ENCODE measurements at places on chromosomes 11 and 22.

DNA sequence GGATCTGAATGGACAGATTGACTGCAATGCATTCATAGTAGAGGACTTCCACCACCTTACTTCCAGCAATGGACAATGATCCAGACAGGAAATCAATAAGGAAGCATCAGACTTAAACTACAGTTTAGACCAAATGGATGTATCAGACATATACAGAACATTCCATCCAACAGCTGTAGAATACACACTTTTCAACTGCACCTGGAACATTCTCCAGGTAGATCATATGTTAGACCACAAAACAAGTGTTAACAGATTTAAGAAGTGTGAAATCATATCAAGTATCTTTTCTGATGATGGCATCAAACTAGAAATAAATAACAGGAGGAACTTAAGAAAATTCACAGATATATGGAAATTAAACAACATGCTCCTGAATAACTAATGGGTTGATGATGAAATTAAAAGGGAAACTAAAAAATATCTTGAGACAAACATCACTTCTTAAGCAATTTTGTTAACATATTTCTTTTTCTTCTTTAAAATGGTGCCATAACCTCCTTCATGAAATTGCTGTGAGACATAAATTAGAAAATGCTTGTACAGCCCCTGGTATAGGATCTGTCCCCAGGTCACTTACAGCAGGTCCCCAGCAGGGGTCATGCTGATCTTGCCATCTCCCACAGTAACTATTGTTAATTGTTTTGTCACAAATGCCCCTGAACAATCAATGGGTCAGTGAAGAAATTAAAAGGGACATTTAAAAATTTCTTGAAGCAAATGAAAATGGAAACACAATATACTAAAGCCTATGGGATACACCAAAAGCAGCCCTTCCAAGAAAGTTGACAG, 100.0 kb upstream of the OR4B1 start:
- no peak for DNase-seq

GRCh38 chr22:45421349-45422055, 8.0 kb downstream of the RIBC2 start:
- DNase-seq = no peak

DNA sequence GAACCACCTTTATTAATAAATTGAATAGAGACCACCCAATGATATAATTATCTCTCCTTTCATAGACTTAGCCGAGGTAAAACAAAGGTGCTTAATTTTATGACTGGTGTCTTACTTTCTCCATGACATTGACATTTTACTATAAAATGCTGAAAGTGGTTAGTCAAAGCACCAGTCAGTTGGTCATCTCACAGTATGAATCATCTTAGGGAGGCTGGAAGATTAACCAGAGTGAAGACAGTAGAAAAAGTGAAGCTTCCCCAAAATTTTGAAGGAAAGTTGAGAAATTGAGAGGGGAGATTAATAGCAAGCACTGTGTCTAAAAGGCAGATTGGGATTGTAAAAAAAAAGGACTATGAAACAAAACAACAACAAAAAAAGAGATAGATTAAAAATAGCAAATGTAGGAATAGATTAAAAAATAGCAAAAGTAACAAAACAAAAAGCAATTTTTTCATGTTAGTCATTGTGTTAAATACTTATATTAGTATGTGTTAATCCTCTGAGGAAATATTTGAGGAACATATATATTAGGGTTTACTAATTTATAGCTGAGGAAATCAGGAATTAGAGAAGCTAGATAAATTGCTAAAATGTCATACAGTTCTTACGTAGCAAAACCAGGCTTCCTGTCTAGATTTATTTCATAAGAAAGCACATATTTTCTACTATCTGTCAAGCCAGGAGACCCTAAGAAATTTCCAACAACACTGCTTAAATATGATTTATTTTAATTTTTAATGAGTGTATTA, 557.3 kb upstream of the ANO5 start:
- DNase-seq = no peak

DNA sequence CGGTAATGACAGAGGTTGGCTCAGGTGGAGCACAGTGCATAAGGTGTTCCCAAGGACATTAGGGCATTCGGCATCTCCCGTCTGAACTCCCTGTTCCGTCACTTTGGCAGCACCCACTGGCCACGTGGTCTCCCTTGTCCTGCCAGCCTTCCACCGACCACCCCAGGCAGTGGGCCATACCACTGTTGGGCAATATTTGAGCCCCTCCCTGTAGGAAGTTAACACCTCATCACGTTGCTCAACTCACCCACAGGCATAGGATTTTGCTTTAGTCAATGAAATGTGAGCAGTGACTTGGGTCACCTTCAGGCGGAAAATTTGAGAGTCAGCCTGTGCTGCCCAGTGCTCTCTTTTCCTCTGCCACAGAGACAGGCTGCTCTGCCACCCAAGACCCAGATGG, 44.0 kb downstream of the SERPINH1 start:
- DNase-seq = no peak

GRCh38 chr11:126400479-126400878, 45.0 kb downstream of the ST3GAL4 start:
- no peak for DNase-seq

- DNase-seq = no peak
Observed at GRCh38 chr22:26570115-26570514, 19.8 kb downstream of the TPST2 start.

DNA sequence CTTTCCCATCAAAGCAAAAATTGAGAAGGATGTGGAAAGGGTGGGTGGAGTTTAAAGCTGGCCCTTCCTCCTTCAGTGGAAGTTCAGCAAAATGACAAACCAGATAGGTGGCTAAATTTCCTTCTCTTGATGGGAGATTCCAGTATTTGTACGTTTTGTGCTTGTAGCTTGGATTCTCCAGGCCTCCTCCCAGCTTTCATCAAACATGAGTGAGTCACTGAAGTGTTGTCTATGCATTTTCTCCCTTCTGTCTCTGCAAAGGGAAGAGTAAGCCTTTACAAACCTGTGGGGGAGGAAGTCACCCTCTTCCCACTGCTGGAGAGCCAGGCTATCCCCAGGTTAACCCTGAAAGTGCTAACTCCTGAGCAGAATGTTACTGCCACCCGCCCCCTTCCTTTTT, 6.4 kb downstream of the MARK2 start:
- DNase-seq = no peak

GRCh38 chr11:77189588-77190210, 61.7 kb downstream of the MYO7A start:
- no peak for DNase-seq

DNA sequence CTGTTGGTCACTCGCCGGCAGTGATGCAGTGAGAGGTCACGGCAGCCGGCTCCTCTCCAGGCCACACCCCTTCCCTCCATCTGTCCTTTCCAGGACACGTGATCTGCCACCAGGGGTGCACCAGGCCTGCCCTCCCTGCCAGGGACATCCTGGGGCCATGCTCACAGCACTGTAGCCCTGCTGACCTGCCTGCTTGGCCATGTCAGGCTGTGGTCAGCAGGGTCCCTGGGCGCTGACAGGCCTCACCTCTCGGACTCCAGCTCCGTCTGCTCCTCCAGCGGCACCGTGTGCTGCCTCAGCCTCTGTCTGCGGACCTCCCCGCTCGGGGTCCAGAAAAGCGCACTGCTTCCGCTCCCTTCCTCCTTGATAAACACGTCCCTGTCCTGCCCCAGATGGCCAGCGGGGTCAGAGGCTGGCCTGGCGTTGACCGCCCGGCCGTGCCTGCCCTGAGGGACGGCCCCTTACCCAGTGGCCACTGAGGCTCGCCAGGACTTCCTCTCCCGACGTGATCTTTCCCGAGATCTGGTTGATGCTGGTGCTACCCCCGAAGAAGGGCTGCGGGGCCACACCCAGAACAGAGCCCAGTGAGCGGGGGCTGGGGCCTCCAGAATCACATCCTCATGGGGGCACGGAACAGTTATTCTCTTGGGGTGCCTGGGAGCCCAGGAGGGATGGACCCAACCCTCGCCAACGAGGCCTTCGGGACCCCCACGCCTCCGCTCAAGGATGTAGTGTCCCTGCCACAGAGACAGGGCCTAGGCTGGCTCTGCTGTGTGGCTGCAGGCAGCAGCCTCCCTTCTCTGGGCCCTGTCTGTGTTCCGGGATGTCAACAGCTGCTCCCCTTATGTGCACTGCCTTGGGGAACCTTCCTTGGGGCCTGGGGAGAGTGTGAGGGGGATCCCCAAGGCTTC, 36.3 kb upstream of the CARS1 start:
- no peak for DNase-seq

- DNase-seq = no peak
Observed at GRCh38 chr11:110509472-110509871, 79.7 kb downstream of the FDX1 start.
